ENCODE measurements at places on chromosomes 3 and 15. TPM values are rescaled to one million over a fixed set of nuclear protein-coding genes. Genes with fewer than 3 reads are reported as not detected.

DNA sequence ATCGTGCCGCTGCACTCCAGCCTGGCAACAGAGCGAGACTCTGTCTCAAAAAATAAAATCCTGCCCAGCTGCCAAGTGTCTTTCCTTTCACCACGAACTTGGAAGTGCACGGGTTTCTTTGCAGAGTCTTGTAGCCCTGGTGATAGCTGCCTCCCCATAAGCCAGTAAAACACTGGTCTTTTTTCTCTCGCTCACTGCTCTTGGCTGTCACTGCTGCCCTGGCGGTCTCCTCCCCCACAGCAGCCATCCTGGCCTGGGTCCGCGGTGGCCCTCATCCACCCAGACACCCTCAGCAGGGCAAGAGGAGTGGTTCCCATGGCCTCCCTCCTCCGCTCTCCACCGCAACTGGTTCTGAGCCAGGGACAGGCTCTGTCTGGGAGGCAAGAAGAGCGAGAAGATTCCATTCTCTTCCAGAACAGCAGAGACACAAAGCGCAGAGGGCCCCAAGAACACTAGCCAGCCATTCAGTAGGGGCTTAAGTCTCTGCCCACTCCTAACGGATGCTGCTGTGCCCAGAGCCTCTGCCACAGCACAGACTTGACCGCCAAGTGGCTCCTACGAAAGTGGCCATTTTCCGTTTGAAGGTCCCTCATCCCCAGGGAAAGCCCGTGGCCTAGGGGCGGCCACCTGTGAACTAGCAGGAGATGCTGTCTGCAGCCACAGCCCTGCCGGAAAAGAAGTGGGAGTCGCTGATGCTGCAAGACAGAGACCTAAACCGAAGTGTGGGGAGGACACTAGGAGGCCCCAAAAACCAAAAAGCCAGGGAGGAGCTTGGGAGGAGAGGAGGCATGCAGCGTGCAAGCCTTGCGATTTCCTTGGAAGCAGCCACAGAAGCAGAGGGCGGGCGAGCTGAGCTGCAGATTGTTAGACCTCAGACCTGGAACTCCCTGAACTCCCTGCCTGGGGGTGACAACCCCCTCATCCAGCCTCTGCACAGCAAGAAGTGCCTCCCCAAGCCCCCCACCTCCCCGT is 44.1 kb downstream of the KLHL25 start:
- peak; percentile 73 for DNase-seq

- DNase-seq, result no peak
Measured at GRCh38 chr3:15267502-15267901, 61.5 kb downstream of the CAPN7 start.

HEMK1 gene
- total RNA-seq, result 34.4 TPM

- DNase-seq, result peak; percentile 13
Measured at GRCh38 chr3:10521772-10522441, 16.5 kb upstream of the ATP2B2 start.

DNA sequence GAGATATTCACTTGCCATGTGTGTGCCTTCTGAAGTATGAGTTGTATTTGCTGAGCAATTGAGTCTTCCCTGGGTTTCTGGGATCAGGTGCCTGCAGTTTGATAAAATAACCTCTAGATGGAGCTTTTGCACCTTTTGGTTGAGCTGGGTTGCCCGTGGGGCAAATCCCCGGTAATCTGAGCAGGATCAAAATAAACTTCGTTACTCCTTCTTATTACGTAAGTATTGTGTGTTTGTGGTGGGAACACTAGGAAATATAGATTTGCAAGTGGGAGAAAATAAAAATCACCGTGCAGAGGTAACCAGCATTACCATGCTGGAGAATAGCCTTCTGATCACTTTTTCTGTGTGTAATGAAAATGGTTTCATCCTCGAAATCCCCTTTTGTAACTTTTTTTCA is 277.4 kb upstream of the NR2E3 start:
- DNase-seq, result no peak

- DNase-seq, result no peak
Measured at GRCh38 chr3:20646425-20646824, 460.4 kb upstream of the SGO1 start.

DNA sequence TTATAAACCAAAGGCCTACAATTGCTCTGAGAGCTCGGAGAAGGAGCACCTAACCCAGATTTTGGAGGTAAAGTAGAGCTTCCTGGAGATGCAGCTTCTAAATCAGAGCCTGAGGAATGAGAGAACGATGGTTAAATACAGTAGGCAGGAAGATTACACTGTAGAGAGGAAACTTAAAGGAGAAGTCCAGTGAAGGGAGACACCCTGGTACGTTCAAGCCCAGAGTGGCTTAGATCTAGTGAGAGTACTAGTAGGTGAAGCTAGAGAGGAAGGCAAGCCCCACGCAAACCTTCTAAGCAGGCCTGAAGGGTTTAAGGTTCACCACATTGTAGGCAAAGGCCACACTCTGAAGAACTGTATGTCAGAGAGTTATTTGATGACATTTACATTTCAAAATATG is 33.4 kb downstream of the SLC49A4 start:
- DNase-seq, result no peak

DNA sequence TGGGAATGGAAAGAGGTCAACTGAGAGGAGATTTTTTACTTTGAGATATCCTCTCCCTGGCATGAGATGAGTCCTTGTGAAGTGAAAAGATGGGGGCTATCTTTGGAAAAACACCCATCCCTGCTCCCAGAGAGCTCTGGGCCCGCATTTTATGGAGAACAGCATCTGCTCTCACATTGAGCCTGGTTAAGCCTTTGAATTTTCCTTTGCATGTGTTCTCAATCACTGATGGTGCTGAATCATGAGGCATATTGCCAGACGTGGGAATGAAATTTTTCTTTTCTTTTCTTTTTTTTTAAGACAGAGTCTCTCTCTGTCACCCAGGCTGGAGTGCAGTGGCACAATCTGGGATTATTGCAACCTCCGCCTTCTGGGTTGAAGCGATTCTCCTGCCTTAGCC is 24.4 kb downstream of the TMEM45A start:
- DNase-seq, result no peak

DNA sequence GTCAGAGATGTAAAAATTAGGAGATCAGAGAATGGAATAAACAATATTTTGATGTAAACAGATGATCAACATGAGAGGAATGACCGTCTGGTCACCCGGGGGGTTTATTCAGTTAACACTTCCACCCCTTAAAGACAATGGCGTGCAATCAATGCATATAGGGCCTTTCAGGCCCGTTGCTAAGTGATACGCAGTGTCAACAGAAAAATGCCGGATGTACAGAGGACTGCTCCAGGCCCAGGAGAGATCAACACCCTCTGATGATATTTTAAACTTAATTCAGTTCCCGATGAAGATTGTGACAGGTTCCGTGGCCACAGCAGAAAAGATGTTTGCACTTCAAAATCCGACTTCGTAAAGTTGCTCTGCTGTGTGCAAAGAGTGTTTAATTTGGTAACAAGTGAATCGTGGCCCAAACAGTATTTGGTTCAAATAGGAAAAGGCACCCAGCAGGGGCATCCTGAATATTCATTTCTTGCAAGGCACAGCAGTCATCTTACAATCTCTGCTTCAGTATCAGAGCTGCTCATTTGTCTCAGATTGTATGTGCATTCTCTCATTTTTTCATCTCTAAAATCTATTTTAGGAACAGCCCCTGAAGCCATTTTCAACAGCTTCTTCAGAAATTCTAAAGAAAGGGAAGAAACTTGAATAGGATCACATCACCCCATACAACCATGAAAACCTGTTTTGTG is 72.6 kb downstream of the FOXB1 start:
- DNase-seq, result no peak

DNA sequence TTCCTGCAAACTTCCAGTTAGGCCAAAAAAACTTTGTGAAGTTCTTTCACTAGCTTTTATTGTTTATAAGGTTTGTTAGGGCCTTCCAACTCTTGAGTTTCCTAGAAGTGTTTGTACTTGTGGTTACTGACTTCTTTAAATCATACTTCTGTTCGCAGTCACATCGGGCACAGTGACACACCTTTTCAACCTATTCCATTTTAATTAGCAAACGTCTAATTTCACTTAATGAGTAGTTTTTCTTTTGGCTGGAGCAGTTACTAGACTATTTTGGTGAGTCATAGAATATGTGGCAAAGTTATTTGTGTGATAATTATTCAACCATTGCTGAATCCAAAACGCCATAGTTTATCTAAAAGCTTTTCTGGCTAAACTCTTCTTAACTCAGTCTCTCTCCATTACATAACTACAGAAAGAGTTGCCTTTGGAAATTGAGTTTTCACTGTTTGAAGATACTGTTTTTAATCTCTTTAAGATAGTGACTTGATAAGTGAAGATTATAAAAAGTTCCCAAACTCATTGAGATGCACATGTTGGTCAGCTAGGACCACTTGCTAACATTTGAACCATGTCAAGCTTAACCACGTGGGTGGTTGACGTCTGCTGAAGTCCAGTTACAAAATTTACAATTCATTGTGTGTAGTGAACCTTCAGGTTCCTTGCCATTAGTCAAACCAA is 21.5 kb downstream of the CNOT10 start:
- no peak for DNase-seq

CHRNA7 gene
- total RNA-seq, result 8.3 TPM

CLDN16 gene
- total RNA-seq, result 1.1 TPM

APBA2 gene
- total RNA-seq, result 9.5 TPM
